DMS 273 treated with DMSO at 0.1 percent for 48 hours (cell line): ENCODE measurements at places on chromosomes 3 and 15.

GRCh38 chr3:66115858-66116654 is 77.3 kb upstream of the MAGI1 start:
- no peak for DNase-seq

GRCh38 chr3:65230261-65231139 is 542.7 kb upstream of the ADAMTS9 start:
- DNase-seq, result no peak

DNA sequence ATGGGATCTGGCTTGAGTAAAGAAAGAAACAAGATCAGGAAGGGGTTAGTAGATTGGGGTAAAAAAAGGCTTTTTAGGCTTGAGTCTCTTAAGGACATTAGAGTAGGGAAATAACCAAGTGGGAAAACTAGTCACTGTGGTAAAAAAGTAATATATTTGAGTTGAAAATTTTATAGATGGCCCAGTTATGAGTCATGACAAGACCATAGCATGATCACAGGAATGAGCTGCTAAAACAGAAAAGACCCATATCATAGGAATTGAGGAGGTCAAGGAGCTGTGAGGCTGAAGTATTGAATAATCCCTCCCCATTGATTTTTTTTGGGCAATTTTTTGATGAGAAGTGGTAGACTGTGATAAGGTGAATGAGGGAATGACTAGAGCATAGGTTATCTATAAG is 69.2 kb upstream of the TBC1D5 start:
- no peak for DNase-seq

DNA sequence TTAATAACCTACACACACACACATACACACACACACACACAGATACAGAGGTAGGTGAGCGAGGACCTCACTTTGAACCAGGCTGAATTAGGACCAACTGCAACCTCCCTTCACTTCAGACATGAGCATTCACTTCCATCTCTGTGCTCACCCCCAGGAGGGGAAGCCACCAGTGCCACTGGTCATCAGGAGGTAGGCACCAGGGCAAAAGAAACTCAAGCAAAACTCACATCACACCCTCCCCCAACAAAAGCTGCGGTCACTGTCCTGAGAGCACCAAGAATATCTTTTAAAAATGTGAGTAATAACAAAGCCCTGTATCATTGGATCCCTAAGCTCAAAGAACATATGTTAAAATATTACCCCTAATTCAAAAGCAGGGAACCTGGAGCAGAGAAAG is 8.1 kb downstream of the FOXP1 start:
- no peak for DNase-seq

DNA sequence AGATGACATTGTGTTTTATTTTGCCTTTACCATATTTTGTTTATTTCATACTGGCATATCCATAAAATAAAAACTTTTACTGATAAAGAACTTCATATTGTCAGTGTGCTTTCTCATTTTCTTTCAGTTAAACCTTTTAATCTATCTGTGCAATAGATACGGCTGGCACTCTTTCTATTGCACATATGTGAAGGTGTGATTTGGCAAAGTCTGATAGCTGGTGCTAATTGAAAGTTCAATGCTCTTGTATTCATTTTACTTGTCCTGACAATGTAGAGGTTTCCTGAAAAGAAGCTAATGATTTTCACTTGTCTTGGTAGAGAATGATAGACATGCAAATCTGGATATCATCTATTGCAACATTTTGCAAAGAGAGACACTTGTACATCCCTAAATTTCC is 467.0 kb downstream of the NSUN3 start:
- no peak for DNase-seq

- DNase-seq, result no peak
Observed at GRCh38 chr3:190853464-190853863, 9.0 kb downstream of the GMNC start.
